ENCODE measurements at places on chromosomes 5 and 9.
A peak's percentile ranks its signal among the peaks of the same experiment; 100 is the strongest.

GRCh38 chr5:77152441-77152840 is 58.0 kb upstream of the PDE8B start:
- no peak for DNase-seq

DNA sequence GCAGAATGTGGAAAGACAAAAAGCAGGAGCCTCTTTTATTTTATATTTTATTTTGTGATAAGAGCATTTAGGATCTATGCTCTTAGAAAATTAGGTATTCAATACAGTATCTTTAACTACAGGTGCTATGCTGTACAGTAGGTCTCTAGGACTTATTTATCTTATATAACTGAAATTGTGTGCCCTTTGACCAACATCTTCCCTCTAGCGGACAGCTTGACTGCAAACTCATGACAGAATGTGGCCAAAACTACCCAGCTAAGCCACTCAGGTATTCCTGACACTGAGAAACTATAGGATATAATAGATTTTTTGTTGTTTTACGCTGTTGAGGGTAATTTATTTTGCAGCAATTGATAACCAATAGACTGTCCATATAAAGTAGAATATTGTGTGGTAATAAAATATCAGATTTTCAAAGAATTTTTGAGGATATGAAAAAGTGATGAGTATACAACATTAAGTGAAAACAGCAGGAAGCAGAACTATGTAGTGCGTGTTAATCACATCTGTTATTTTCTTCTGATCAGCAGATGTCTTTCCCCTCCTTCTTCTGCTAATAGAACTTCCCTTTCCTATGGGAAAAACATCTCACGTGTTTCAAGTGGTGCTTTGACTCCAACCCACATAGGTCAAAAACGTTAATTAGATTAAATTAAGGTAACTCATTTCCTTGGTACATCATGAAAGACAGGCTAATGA is 69.9 kb upstream of the SELENOP start:
- DNase-seq: no peak

DNA sequence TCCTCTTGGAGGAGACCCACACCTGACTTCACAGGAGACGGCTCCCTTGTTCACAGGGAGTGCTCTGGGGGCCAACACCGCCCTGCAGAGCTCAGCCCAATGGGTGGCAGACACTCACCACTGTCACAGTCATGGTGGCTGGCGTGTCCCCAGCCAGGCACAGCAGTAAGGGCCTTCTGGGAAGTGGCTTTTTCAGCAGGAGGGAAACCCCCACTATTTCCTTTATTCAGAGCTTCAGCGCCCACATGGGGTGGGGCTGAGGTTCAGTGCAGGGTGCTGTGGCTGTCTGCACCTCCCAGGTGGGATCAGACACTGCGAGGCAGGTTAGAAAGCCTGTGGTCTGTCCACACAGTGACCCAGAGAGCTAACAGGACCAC is 3.6 kb upstream of the SNAPC4 start:
- no peak for DNase-seq

DNA sequence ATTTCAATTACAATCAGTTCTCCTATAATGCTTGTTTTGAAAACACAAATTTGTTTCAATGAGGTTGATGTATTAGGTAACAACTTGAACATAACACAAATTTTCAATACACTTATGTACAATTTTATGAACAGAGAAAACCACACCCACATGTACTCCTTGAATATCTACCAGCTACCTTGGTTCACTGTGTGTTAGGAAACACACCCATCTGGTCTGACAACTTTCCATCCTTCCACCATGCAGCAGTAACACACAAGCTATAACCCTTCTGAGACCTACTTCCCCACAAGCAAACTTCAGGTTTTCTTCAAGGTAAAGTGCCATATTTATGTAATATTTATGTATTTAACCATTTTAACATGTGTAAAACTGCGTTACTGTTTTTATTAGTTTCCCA is 36.4 kb upstream of the UBQLN1 start:
- DNase-seq: no peak

DNA sequence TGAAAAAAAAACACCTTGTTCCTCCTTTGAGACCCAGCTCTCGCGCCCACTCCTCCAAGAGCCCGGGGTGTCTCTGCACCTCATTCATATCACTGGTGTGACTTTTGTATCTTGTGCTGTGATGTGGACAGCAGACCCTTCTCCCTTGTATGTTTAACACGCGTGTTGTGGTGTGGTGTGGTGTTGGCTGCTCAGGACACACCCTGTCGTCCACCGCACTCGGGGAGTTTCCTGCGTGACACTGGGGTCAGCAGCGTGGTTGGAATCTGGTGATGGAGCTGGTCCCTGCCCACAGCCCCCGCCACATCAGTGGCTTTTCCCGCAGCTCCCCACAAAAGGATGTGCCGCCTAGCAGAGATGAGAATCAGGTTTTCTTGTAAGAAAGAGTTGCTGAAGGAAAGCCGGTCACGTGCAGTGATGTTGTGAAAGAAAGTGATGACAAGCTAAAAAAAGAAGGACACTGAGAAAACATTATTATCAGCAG is 61.5 kb downstream of the TENT4A start:
- DNase-seq: no peak

- no peak for DNase-seq
Observed at GRCh38 chr9:95010431-95010838, 283.9 kb downstream of the AOPEP start.

GRCh38 chr5:64462391-64462790 is 43.4 kb upstream of the RGS7BP start:
- DNase-seq: no peak

- DNase-seq: peak; percentile 38
Observed at GRCh38 chr9:129111528-129112151, 425 bp downstream of the PTPA start.

- no peak for DNase-seq
Observed at GRCh38 chr9:92650296-92650695, 19.6 kb downstream of the IPPK start.

DNA sequence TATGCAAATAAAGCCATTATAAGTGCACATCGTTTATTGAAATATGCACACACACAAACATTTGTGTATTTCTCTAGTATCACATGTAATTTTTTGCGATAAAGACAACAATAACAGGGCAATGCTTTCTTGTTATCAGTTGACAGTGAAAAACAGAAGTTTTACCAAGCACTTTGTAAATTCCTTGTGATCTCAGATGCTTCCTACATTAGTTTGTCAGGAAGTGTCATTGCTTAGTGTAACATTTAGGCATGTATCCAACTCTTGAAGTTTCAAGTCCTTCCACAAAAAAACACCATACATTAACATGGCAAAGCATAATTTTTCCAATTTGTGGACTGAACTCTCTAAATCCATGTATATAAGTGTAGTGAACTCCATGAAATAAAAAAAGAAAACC is 46.4 kb downstream of the MOCS2 start:
- DNase-seq: no peak

- peak; percentile 45 for DNase-seq
Observed at GRCh38 chr5:145978708-145979107, 42.3 kb downstream of the SH3RF2 start.

DNA sequence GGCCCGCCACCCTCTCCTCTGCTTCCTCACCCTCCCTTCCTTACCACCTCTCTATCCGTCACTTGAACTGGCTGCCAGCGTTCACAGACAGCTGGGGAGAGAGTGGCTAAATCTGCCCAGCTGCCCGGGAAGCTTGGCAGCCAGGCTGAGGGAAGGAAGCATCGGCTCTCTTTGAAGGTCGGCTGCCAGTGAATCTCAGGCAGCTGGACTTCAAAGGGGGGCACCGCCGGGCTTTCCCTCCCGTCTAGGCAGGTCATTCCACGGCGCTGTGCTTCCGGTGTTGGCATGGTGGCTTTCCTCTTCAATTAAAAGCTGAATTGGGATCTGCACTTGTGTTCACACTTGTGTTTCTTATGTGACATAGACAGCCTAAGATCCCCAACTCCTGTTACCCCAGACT is 174.0 kb downstream of the GDNF start:
- DNase-seq: peak; percentile 20

DNA sequence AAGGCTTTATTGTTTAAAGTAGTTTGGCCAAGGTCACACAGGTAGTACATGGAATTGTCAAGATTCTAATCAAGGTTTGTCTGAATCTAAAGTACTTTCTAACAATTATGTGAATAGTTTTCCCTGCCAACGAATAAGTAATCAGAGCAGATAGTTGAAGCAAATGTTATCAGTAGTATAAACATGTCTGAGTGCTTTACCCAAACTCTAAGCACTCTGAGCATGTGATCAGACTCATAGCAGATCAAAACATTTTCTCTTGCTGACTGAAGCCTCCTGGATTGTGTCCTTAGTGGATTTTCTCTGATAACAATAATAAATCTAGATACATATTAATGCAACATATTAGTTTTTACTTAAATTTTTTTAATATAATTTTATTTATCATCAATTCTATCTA is 995.0 kb downstream of the EFNA5 start:
- no peak for DNase-seq

DNA sequence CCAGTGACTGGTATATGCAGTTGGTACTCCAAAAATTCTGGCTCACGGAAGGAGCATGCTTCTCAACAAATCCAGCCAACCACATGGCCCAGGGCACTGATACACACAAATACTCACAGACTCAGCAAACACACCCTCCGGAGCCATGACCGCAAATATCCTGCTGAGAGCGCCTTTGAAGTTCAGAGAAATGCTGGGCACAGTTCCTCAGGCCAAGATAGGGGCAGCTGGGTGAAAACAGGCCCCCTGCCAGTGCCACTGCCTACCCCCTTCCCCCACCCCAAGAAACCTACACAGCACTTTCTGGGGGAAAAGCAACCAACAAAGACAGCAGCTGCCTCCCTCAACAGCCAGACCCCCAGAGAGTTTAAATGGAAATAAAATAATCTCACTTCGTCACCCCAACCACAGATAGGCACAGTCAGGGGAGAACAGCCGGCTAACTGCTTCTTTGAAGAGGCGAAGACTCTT is 120.0 kb downstream of the C5orf15 start:
- no peak for DNase-seq

GRCh38 chr9:15769547-15769946 is 216.7 kb downstream of the CCDC171 start:
- DNase-seq: no peak

DNA sequence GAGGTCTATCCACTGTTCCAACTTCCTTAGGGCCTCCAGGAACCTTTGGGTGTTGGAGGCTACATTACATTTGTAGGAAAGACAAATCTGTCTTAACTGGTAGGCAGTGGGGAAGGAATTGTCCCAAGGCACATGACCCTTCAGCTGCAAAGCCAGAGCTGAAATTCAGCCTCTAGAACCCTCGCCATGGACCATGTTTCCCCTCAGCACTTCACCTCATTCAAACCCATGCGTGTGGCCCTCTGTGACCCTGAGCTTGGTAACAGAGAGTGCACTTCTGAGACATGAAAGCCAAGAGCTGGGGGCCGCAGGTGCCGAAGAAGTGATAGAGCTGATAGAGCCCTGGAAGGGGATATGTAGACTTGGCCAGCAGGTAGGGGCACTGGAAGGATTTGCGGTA is 17.2 kb downstream of the TNFSF8 start:
- DNase-seq: no peak

DNA sequence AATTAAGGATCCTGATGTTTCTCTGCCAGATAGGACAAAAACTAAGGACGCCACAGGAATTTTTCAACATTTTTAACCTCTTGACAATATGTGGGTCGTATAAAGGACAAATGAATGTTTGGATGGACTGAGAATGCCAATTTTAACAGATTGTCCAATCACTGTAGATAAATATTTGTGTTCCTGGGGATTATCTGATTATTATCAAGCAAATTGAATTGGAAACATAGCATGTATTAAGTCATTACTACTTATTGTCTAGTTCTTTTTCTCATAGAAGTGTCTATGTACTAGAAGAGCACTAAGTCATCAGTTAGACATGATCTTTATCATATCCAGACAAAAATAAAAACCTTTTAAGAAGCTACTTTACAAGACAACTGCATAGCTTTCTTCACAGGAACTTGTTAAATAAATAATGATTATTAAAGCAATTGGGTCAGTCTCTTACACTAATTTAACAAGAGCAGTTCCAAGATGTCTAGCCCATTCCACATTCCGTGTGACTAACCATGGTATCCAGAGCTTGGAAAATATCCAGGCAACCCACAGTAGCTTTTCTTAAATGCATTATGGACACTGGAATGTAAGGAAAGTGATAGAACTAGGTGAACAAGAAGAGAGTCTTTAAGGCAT is 127.5 kb upstream of the CDKN2B start:
- DNase-seq: no peak

- DNase-seq: no peak
Observed at GRCh38 chr9:112485574-112485973, 1.1 kb upstream of the KIAA1958 start.
